GM20000 (cell line): ENCODE measurements at places on chromosomes 3 and 15.
A peak's percentile ranks its signal among the peaks of the same experiment; 100 is the strongest.

DNA sequence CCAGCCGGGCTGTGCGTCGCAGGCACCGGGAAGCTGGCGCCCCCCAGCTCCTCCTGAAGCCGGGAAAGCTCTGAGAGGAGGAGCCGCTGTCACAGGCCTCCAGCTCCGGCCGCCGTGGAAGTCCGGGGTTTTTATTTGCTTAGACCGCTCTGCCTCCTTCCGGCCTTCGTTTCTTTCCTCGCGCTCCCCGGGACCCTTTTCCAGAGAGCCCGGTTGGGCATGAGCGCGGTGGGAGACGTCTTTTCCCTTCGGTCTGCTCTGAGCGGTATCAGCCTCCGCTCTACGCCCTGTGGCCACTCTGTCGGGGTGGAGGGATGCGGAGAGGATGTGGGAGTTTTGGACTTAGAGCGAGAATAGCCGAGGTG is 559 bp downstream of the SENP5 start:
- DNase-seq = peak; percentile 36

GRCh38 chr3:33883538-33883950 is 85.1 kb downstream of the PDCD6IP start:
- peak; percentile 45 for DNase-seq

DNA sequence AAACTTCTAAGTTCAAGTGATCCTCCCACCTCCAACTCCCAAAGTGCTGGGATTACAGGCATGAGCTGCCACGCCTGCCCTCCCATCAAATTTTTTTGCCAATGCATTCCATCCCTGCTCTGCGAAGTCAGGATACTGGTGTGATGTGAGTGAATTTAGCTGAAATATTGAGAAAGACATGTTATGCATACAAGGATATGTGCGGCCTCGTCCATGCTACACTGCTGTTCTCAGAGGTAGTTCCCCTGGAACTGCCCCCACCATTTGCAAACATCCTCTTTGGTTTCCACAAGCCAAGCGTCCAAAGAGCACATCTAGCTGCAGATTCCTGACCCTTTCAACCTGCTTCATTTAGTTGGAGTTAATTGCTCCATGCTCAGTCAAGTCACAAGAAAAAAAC is 36.5 kb upstream of the BCL2A1 start:
- DNase-seq = no peak

DNA sequence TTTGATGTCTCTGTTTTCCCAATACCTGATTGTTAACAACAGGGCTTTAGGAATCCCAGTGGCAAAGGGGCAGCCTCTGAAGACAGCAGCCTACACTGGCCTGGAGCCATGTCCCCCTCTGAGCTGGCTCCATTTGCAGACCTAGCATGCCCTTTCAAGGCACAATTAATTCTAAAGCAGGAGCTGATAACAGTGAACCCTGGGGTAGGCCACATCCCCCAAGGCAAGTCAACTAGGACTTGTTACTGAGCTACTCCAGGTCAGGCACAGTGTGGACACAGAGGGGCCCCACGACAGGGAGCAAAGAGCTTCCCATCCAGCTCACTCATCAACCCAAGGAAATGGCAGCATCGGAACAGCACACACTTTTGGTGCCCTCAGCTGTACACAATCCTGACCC is 51.9 kb downstream of the SPSB4 start:
- no peak for DNase-seq

DNA sequence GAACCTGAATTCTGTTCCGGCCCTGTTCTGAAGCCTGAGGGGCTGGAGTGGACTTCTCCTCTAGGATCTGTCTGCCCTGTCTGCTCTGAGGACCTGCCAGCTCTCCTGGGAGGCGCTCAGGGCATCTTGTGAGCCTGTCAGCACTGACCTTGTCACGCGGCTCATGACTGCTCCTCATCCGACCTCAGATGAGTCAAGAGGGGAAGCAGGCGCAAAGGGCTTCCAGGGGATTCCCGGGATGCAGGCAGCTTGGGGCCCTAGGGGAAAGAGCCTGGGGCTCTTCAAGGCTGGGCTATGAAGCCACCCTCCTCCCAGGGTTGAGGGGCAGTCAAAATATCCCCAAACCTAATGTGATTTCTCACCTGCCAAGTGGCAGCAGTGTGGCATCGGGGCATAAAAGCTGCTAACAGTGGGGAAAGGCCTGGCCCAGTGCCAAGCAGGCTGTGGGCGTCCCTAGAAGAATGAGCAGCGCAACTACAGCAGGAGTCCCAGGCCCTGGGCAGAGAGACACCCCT is 27.6 kb upstream of the ANKDD1A start:
- DNase-seq = peak; percentile 59

DNA sequence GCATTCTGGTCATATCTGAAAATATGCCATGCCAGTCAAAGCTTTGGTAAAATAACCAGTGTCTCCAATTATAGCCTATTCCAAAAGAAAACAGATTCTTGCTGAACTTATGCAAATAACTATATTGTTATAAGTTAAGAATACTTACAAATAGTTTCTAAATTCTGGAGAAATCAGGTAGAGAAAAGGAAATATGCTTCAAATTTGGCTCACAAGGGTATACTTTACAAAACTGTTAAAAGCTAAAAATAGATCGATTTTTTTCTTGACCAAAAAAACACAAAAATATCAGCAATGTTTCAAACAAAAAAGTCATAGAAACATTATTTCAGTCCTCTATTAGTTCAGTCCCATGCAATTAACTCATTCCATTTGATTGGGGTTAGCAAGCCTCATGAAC is 23.7 kb downstream of the SETMAR start:
- DNase-seq = no peak

- DNase-seq = no peak
Measured at GRCh38 chr3:13590841-13591520, 42.1 kb downstream of the FBLN2 start.

- DNase-seq = no peak
Measured at GRCh38 chr15:80317389-80318182, 65.6 kb upstream of the CTXND1 start.

DNA sequence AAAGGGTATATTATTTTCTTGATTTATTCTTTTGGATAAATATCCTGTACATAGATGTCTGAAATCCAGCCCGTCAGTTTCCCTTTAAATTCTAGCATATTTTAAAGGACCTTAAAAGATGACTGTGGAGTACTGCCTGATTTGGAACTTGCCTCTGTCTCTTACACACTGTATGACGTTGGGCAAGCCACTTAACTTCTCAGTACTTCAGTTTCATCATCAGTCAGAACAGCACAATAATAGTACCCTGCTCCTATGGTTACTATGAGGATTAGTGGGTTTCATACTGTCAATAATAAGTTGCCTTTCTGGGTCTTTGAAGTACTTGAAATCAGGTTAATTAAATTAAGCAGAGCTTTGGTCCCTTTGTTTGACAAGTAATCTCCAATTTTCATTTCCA is 374.3 kb downstream of the TIGIT start:
- no peak for DNase-seq

DNA sequence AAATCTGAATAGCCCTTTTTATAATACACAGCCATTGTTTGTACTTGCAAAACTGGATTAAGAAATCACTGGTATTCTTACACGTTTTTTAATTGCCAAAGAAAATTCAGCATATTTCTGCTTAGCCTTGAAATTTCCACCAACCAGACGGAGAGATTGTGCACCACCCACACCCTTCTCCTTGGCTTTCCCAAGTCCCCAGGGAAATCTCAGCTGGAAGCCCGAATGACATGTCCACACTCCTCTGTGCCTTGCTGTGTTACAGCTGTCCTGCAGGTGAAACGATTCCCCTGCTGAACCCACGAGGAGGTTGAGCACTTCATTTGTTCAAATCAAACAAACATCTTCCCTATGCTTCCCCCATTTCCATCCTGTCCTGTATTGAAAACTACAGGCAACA is 49.6 kb upstream of the PPARG start:
- no peak for DNase-seq

- no peak for DNase-seq
Measured at GRCh38 chr3:143918848-143919247, 52.8 kb upstream of the DIPK2A start.

GRCh38 chr3:94453864-94454263 is 391.0 kb downstream of the NSUN3 start:
- DNase-seq = no peak

- no peak for DNase-seq
Measured at GRCh38 chr15:67548862-67549651, 6.6 kb downstream of the MAP2K5 start.

- DNase-seq = no peak
Measured at GRCh38 chr3:122928396-122929187, 99.0 kb downstream of the SEMA5B start.

DNA sequence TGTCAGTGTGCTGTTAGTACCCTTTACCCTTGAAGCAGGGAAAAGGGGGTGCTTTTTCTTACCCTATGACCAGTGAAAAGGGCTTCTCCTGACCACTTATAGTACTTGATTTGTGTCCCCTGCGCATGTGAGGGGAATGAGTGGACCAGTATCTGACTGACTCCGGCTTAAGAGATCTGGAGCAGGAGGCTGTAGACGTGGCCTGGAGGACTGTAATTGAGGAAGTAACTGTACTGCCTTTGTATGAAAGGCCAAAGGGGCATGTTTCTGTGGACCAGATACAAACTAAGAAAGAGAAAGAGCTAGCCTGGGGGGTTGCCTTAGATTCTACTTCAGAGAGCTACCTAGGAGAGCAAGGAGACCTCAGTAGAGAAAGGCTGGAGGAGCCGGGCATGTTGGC is 89.9 kb upstream of the TBL1XR1 start:
- DNase-seq = no peak

GRCh38 chr3:191366675-191367074 is 36.3 kb upstream of the UTS2B start:
- no peak for DNase-seq

DNA sequence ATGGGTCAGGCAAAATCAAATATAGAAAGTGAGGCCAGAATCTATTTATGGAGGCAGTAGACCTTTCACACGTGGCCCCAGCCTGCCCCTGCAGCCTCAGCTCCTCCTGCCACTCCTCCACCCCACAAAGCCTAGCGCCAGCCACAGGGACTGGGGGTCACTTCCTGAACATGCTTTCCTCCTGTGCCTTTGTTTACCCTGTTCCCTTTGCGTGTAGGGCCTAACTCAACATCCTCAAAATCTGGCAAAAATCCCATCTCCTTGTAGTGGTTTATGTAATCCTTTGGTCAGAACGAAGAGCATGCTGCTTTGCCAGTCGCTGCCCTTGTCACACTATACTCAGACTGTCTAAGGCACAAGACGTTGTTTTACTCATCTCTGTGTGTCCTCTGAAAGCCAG is 39.6 kb downstream of the KBTBD12 start:
- DNase-seq = no peak

GRCh38 chr3:1015826-1016225 is 77.0 kb upstream of the CNTN6 start:
- no peak for DNase-seq

- DNase-seq = no peak
Measured at GRCh38 chr3:74346896-74347295, 267.6 kb downstream of the CNTN3 start.

GRCh38 chr3:98739266-98739665 is 23.9 kb upstream of the ST3GAL6 start:
- DNase-seq = no peak

- no peak for DNase-seq
Measured at GRCh38 chr3:94220426-94220825, 157.6 kb downstream of the NSUN3 start.

GRCh38 chr3:57009367-57009766 is 51.1 kb upstream of the SPATA12 start:
- DNase-seq = no peak

DNA sequence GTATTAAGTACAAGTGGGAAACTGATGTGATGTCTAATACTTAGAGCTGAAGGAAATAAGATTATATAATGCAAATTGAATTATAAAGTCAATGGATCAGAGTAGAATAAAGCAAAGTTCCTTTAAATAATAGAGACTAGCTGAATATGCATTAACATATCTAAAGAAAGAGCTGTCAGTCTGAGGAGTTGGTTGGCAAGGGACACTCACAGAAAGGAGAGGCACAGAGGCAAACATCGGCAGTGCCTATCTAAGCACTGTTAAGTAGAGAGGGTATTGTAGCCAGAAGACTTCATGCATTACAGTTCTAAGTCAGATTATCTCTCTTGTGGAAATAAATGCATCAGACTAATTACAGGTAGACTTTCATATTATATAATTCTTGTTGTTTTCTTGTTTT is 16.6 kb downstream of the NRG4 start:
- no peak for DNase-seq

- DNase-seq = no peak
Measured at GRCh38 chr3:127092776-127093175, 100.2 kb upstream of the PRR23E start.

GRCh38 chr3:139572847-139573672 is 33.5 kb upstream of the RBP1 start:
- no peak for DNase-seq

- no peak for DNase-seq
Measured at GRCh38 chr3:6417174-6417573, 443.7 kb upstream of the GRM7 start.

DNA sequence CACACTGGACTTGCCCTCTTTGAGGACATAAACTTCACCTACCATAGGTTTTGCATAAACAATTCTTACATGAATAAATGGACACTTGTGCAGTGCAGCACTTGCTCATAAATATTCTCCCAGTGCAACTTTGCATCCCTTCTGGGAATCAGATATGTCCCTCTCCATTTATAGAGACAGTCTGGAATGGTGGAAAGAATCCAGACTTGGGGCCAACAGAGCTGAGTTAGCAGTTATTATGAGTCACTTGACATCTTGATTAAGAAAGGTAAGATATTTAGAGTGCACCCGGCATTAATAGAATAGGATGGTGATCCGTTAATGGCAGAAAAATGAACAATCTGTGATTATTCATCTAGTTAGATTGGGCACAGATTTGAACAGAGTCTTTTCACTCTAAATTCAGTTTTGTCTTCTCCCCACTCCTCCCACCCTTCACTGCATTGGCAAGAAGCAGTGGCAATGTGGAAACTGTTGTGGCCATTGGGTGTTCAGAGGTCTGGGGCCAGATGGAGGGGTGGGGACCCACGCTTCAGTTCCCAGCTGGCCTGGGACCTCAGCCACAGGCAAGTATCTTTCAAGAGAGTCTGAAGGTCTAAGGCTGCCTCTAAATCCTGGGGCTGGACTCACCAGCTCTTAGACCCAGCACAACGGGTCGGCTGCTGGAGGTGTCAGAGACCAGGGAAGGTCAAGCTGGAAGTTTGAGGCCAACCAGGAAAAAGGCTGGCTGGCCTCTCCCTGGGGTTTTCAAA is 58.9 kb upstream of the KY start:
- no peak for DNase-seq

DNA sequence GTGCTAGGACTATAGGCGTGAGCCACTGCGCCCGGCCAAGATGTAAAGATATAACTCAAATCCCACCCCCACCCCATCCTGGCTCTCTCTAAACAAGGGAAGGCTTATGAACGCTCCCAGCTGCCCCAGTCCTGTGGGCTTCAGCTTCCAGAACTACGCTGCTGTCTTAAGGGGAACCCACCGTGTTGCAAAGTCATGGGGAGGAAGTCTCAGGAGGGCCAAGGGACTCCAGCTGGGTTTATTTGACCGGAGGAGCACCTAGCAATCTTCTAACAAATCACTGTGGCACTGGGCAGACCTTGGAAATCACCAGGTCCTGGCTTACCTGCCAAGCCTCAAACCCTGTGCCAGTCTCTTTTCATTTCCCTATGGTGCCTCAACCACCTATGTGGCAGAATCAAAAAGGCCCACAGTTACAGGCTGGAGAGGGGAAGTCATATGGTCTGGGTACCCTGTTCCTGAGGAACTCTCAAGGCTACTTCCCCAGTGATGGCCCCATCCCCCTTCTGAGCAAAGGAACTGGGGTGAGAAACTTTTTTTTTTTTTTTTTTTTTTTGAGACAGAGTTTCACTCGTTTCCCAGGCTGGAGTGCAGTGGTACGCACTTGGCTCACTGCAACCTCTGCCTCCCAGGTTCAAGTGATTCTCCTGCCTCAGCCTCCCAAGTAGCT is 83.4 kb downstream of the RBPMS2 start:
- no peak for DNase-seq

- no peak for DNase-seq
Measured at GRCh38 chr3:37287776-37288175, 113.4 kb upstream of the LRRFIP2 start.
